ENCODE measurements at places on chromosomes 3 and 15.

DNA sequence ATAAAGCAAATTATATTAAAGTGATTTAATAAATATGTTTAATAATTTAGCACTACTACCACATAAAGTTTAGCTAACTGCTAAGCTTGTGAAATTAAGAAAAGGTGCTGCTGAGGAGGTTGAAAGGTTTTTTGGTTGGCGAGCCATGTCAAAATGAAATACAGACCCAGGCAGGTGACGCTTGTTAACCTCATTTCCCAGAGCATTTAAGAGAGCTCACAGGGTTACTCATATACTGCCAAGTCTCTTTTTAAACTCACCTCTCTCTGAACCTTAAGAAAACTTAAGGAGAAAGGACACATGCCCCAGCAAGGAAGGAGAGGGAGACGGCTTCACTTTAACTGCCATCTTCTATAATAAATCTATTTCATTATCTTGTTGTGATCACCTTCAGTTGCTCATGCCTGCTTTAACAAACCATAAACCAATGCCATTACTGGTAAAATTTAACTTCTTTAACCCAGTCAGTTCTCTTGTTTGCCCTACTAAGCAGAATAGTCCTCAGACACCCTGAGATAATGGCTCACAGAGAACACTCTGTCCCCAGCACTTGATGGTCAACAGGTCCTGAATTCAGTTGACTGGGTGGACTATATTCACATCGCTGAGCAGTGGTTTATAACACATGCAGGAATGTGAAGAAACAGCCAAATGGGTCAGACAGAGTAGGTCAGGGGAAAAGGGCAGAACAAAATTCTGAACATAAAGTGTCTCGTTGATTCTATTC, 540.1 kb downstream of the UNC13C start:
- DNase-seq: peak; percentile 32

- DNase-seq: no peak
These were observed 1.4 kb upstream of the APPL1 start for GRCh38 chr3:57226176-57226575.

- DNase-seq: no peak
These were observed 99.4 kb upstream of the UBE2E2 start for GRCh38 chr3:23103764-23104163.

DNA sequence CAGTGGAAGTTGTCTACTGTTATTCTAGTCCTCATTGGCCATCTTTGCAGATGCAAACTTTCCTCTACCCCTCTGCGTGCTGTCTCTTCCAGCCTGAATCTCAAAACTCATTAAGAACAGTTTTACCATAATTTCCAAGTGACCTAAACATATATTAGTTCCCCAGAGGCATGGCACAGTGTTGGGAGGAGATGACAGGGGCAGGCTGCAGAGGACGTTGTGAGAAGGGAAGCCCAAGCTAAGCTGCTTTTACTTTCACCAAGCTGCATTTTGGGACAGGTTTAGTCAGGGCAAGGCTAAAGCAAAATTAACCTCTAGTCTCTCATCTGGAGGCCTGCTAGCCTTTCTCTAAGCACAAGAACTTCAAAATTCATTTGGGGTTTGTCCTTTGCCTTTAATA, 318.6 kb upstream of the SATB1 start:
- DNase-seq: no peak

GRCh38 chr3:139096670-139097069, 52.0 kb upstream of the PRR23C start:
- DNase-seq: no peak

- peak; percentile 35 for DNase-seq
These were observed 20.1 kb downstream of the MAPKAPK3 start for GRCh38 chr3:50637011-50637410.

GRCh38 chr3:48436855-48437254, 3.1 kb downstream of the CCDC51 start:
- no peak for DNase-seq

DNA sequence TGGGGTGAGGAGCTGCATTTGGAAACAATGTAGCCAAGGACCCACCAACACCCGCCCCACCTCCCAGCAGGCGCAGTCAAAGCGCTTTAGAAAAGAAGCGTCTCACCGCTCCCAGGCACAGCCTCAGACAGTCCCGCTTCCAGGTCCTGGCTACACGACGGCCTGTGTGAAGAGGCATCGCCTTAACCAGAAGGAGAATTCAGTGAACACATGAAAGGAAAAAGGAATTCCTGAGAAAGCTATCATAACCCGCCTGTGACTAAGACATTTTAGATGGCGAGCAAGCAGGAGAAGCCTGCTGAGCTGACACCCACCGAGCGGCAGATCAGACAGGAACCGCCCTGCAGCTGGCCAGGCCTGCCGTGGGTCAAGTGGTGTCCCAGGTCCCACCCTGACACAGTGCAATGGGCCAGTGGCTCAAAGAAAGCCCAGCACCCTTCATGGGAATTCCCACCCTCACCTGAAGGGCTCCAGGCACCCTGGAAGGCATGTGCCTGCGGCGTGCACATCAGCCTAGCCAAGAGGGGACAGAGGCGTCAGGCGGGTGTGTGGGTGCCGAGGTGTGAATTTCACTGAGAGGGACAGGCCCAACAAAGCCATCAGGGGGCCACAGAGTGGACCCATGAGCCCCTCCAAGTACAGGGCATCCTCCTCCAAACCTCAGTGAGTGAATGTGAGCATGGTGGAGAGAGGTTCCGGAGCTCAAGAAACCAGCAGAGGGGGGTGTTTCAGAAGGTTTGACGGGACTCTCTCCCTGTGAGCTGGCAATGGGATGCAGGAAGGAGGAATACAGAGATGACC, 144.8 kb downstream of the NSMCE3 start:
- DNase-seq: no peak

- DNase-seq: no peak
These were observed 25.4 kb downstream of the CYP19A1 start for GRCh38 chr15:51313074-51313393.

- no peak for DNase-seq
These were observed 30.1 kb upstream of the ARL8B start for GRCh38 chr3:5092018-5092417.

- DNase-seq: no peak
These were observed 456.6 kb downstream of the SHQ1 start for GRCh38 chr3:72391659-72392058.

GRCh38 chr15:25875566-25875965, 12.4 kb upstream of the ATP10A start:
- no peak for DNase-seq

DNA sequence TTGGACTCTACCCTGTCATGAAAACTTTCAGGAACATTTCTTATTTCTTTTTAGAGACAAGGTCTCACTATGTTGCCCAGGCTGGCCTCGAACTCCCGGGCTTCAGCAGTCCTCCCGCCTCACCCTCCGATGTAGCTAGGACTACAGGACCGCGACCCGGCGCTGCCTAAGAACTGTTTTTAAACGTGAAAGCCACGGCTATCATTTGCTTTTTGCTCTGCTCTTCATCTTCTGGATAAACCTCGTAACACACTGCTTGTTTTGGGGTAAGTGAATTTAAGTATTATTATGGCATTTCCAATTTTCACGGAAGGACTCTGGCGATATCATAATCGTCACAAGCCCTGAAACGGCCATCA, 14.3 kb upstream of the CCNL1 start:
- no peak for DNase-seq

GRCh38 chr15:69795601-69796000, 302.1 kb downstream of the TLE3 start:
- DNase-seq: no peak

GRCh38 chr3:197961582-197961945, 1.5 kb downstream of the LMLN start:
- no peak for DNase-seq

- no peak for DNase-seq
These were observed 389 bp upstream of the CCNB2 start for GRCh38 chr15:59104602-59104911.

GRCh38 chr15:66864871-66865281, 162.8 kb downstream of the SMAD6 start:
- DNase-seq: no peak

DNA sequence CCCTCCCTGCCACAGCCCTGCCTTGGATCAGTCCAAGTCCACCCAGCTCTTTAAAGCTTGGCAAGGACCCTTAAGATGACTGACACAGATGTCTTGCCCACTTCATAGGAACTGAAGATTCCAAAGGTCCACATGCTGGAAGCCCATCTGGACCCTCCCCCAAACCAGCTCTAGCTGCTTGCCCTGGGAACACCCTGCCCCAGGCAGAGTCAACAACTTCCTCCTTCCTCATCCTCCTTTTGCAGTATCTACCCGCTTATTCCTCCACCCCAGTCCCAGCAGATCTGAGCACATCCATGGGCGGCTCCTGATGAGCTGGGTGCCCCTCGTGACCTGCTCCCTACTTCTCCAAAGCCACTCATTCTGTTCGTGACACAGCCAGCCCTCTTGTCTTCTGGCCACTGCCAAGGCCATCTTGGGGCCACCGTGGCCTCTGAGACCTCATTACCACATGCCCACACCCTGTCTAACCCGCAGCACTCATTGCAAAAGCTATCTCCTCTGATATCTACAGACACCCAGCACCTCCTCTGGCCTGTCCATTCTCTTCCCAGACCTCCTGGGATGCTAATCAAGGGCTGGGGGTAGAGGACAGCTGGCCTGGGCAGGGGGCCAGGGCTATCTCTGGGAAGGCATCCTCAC, 2.0 kb upstream of the PFKFB4 start:
- DNase-seq: no peak

GRCh38 chr3:22951910-22952309, 251.2 kb upstream of the UBE2E2 start:
- DNase-seq: peak; percentile 27

DNA sequence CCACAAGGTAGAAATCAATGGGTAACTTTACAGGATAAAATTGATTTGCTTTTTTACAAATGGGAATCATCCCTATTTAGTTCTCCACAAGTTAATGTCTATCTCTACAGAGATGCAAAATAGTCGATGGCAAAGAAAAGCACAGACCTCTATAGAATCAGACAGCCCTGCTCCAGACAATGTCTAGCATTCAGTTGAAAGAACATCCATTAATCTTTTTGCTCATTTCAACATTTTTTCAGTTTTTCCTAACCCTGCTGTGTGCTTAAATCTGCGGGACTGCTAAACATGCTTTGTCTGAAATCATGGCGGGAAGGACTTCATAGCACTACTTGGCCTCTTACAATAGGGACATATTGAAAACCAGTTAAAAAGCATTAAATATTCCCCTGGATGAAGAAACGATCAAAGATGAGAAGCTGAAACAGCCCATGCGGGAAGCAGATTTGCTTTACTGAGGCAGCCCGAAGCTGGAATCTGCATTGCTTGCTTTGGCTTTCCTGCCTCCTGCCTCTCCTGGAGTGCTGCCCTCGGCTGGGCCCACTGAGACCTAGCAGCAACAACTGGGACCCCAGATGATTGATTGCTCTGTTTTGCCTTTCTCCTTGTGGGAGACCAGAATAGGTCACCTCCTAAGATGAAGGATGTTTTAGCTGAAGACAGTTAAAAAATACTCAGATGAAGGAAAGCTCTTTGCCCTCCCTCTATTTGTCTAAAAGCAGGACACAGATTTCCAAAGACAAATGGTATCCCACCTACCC, 38.5 kb upstream of the RASGRP1 start:
- no peak for DNase-seq

DNA sequence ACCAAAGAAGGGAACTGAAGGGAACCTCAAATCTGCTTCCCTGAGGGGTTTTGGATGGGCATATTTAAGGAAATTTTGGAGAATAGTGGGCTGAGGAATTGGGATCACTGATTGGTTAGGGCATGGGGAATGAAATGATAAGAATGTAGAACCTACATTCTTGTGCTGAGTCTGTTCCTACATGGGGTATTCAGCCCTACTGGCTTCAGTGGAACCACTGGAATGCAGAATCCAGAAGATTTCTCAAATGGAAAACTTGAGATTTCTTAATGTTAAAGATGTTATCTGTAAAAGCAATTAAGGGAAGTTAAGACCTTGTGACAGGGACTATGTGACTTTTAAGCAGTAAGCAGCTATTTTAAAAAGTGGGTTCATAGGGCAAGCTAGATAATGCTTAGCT, 1062.4 kb downstream of the AGBL1 start:
- DNase-seq: no peak

GRCh38 chr3:132405609-132406299, 11.5 kb upstream of the DNAJC13 start:
- DNase-seq: peak; percentile 1

DNA sequence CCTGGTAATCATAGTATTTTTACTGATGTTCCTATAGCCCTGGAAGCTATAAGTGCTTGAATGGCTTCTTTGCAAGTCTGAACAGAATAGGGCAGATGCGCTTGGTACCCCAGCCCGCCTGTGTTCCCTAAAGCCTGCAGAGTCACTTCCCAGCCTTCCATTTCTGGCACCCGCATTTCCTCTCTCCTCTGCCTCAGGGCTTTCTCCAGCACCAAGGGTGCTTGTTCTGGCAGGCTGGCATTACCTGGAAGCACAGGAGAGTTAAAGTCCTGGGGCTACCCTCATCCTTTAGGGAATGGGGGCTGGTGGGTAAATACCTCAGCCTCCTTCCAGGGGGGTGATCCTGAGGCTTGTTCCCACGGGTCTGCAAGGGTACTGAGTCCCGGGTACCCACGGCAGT, 7.4 kb upstream of the CHRNA3 start:
- DNase-seq: no peak

DNA sequence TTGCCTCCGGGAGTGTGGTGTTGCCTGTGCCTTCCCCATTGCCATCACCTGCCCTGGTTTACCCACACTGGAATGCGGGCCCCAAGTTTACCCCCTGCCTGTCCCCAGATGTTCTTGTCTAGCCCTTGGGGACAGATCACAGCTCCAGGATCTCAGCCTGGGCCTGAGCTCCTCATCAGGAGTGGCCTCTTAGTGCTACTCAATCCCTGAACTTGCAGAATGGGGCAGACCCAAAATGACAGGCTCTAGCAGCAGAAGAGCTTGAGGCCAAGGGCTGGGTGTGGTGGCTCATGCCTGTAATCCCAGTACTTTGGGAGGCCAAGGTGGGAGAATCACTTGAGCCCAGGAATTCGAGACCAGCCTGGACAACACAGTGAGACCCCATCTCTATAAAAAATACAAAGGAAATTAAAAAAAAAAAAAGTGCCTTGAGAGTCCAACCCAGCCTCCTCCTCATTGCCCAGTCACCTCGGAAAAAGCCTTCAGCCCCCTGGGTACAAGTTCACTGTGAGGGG, 3.8 kb downstream of the CHAC1 start:
- DNase-seq: no peak

DNA sequence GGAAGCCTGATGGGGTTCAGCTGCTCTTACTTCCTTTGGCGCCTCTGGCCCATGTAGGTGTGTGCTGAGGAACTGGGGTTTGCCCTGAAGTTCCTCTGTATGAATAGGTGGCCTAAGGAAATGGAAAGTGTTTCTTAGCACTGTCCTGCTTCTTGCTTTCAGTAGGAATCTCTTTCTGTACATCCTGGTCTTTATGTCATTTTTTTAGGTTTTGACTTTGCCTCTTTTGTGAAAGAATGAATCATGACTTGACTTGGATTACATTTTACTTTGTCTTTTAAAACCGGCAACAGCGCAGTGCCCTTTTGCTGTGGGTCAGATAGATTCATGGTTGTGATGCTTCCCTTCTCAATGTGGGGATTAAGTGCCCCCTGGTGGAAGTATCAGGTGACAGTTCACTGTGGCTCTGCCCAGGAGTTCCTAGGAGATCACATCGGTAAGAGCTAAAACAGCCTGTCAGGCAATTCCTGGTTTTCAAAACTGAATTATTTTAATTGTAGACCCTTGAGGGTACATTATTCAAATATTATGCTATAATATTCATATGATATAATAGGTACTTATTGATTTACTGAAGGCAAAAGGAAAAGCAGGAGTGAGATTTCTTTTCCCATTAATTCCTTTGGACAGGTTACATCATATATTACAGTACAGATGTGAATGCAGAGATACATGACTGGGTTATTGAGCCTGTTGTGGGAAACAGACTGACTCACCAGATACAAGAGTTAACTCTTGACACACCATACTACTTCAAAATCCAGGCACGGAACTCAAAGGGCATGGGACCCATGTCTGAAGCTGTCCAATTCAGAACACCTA, 95.4 kb downstream of the HCN4 start:
- peak; percentile 82 for DNase-seq

All from eye (tissue), 1 donor.